ENCODE measurements at places on chromosomes 1 and 21. TPM values are rescaled to one million over a fixed set of nuclear protein-coding genes. Genes with fewer than 3 reads are reported as not detected.

DNA sequence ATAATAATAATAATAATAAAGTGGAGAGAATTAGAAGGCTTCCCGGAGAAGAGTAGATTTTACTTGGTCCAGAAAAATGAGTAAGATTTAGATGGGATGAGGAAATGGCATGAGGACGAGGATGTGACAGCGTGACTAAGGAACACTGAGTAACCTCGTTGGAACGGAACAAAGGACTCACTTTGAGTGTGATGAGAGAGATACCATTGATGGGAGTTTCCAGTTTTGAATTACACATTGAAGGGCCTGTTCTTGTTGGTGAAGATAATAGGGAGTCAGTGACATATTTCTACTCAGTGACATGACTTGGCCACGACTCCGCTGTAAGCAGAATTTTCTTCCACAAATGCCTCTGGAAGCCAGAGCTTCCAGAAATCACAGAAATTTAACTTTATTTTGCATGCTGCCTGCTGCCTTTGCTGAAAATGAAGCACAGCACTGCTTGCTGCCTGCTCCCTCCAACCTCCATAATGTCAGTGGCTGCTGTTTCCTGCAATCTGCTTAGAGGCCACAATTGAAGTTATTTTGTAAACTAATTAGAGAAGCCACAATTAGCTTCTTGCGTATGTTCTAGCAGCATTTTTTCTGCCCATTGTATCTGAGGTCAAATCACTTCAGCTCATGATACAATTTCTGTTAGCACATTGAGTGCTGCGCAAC is 33.7 kb upstream of the FBXO28 start:
- DNase-seq, result peak; percentile 71

DNA sequence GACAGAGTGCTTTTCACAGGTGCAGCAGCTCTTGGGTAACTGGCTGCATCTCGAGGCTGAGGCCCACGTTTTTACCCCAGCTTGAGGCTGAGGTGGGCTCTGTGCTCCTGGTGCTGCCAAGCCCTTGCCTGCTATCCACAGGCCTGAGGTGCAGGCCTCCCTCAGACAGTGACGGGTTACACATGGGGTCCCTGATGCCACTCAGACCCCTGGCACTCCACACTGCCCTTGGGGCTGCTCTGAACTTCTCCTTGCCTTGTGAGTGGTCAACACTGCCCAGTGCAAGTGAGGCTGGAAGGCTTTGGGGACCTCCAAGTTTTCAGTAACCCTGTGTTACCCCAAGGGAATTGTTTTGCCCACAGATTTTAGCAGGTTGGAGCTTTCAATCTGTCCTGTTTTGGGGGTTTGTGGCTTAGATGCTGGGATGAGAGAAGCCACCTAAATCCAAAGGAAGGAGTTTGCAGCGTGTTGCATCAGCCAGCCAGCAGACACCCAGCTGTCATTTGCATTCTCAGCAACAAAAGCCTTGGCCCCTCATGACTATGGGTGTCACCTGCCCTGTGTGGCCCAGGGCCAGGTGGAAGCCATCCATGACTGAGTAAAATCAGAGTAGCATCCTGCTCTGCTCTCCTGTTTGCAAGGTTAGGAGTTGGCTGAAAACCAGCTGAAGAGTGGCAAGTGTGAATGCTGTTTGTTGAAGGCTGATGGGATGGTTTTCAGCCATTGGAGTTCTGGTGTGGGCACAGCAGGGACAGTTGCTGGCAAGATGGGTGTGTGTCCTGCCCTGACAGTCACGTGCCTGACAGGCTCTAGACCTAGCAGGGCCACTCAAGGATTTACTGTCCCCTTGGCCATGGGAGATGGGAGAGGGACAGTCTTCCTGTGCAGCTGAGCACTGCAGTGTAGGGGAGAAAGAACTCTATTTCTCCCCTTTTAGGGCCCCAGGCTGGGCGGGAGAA is 3.2 kb downstream of the RNF187 start:
- no peak for DNase-seq

GRCh38 chr1:157133426-157133825 is 4.8 kb downstream of the ETV3 start:
- no peak for DNase-seq

DNA sequence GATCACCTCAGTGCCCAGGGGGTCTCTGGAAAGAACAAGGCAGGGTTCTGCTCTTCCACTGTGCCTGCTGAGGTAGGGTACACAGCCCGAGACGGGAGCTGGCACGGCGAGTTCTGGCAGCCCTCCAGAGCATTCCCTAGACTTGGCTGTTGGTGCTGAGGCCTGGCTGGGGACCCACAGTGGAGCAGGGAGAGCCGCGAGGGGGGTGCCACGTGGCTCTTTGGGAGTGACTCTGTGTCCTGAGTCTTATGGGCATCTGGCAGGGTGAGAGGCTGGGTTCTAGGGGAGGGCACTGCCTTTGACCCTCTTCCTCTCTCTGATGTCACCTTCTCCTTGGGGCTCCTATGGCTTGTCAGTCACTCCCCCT is 336.4 kb downstream of the CAMTA1 start:
- no peak for DNase-seq

DNA sequence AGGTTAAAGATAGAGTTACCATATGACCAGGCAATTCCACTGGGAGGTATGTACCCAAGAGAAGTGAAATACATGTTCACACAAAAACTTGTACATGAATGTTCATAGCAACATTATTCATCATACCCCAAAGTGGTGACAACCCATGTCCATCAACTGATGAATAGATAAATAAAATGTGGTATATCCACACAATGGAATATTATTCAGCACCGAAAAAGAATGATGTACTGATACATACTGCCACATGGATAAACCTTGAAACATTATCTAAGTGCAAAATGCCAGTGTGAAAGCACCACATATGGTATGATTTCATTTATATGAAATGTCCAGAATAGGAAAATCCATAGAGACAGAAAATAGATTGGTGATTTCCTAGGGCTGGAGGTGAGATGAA is 53.4 kb upstream of the PAXBP1 start:
- DNase-seq, result no peak

Gene FRRS1
- total RNA-seq, result 9.8 TPM

Gene EVA1C
- total RNA-seq, result 2.2 TPM

Gene PLA2G2F
- total RNA-seq, result not detected

Gene NFASC
- total RNA-seq, result 5.8 TPM

Data from Daoy (cell line).